ENCODE measurements at places on chromosomes 7 and 10.

- DNase-seq: no peak
Measured at GRCh38 chr7:127916735-127917134, 114.5 kb downstream of the LRRC4 start.

- no peak for DNase-seq
Measured at GRCh38 chr7:20791538-20792434, 5.1 kb upstream of the SP8 start.

DNA sequence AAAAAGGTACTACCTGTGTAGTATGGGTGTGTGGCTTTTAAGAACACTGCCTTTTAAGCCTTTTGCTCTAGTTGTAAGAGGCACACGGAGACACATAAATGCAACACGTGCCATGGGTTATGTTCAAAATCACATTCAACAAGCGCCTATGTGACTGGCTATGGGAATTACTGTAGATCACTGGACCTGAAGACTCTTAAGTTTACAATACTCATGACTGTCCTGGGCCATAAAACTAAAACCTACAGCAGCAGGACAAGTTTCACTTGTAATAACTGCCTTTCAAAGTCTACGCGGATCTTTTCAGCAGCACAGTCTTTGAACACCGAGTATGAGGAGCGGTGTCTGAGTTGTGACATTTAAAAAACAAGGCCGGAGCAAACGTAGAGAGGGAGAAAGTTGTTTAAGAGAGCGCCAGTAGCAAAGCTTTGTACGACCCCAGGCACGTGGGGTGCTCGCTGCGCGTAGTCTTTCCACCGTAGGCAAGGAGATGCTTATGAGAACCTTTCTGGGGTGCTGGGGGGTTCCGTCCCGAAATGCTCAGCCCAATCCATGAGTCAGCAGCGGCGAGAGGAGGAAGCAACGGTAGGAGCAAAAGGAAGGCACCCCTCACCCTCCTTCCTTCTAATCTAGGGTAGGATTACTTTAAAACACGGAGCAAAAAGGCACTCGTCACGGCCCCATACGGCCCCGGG is 662 bp downstream of the DNAJC2 start:
- DNase-seq: peak; percentile 29

DNA sequence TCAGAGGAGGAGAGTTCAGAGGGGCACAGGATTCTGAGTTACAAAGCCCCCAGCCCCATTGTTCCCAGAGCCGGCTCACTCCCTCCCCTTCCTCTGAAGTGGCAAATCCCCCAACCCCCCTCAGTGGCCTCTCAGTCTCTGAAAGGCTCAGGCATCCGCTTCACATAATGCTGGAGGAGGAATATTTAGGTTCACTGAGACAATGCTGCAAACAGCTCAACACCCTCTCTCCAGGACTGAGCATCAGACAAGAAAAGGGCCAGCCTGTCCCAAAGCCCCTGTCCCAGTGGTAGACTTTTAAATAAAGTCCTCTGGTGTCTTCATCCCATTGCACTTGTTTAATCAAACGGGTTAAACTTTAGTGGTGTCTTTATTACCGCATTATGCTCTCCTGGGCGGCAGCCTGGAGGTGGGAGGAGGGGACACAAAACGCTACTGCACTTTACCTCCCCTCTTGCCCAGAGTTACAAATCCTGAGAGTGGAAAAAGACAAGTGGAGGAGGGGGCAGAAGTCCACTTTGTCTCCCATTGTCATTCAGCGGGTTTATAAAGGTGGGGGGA is 257.9 kb downstream of the FGFR2 start:
- no peak for DNase-seq

DNA sequence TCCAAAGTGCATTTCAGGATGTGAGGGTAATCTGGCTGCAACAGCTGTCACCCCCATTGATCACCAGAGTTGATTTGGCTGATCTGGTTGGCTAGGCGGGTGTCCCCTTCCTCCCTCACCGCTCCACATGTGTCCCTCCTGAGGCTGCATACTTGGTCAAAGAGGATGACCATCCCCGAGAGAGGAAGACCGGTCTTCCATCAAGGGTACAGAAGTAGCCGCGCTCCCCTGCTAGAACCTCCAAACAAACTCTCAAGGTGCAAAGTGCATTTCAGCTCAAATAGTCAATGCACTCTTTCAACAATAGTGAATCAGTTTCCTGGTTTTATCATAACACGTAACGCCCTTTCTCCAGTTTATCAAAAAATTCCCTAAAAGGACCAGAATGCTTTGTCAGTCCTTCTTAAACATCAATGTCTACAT is 44.6 kb downstream of the CARD11 start:
- no peak for DNase-seq

- DNase-seq: no peak
Measured at GRCh38 chr7:91492317-91492716, 228.1 kb downstream of the FZD1 start.
